ENCODE measurements at places on chromosomes 11 and 22.

- DNase-seq, result no peak
These were observed 682.5 kb upstream of the CCDC179 start for GRCh38 chr11:23542816-23543215.

GRCh38 chr22:43080616-43081015 is 8.6 kb downstream of the TTLL1 start:
- no peak for DNase-seq

DNA sequence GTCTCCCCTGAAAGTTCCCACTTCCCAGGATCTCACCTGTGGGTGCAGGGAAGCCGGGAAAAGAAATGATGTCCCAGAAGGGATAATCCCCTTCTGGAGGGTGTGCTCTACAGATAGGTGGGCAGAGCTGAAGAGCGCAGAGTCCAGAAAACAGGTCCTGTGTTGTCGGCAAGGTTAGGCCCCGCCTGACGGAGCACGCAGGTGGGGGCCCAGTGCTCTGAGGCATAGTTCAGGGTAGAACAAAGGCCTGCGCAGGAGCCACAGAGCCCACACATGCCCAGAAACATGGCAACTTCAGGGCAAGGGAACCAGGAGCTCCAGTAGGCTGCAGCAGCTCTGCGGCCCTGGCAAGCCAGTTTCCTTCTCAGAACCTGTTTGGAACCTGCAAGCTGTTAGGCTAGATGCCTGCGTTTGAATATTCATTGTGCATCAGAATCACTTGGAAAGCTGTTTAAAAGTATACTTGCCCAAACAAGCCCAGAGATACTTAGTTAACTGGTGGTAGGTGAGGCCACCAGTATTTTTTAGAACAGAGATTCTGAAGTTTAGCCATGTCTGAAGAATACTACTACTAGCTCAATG is 386.6 kb downstream of the BUD13 start:
- no peak for DNase-seq

- DNase-seq, result no peak
These were observed 9.0 kb upstream of the DLAT start for GRCh38 chr11:112016088-112016764.

DNA sequence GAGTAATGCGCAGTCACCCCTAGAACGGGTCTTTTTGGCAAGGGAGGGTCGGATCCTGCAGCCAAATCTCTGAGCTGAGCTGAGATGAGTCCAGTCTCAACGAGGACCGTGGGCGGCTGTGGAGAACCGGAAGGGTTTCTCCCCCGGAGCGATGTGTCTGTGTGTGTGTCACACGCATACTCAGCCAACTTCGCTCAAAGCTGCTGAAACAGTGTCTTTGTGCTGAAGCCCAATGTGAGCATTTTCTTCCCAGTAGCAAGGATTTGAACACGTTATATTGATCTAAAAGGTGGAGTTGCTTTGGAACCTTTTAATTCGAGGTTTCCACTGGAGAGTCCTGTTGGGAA is 1.4 kb upstream of the CELSR1 start:
- DNase-seq, result no peak

DNA sequence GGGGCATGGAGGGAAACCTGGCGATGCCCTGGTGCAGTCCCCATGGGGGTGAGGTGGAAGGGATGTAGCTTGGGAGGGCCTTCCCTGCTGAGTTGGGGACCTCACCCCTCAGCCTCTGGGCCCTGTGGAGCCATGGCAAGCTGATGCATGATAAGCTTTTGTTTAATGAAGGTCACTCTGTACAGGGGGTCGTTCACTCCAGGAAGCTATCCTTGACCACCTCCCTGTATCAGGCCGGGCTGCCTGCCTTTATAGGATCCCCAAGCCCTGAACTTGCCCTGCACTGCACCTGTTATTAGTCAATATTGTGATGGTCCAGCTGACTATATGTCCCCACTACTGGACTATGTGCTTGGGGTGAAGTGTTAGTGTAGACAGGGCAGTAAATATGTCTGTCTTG is 49.7 kb upstream of the MYEOV start:
- no peak for DNase-seq

- DNase-seq, result no peak
These were observed 53.1 kb downstream of the GALNT18 start for GRCh38 chr11:11568651-11569229.

DNA sequence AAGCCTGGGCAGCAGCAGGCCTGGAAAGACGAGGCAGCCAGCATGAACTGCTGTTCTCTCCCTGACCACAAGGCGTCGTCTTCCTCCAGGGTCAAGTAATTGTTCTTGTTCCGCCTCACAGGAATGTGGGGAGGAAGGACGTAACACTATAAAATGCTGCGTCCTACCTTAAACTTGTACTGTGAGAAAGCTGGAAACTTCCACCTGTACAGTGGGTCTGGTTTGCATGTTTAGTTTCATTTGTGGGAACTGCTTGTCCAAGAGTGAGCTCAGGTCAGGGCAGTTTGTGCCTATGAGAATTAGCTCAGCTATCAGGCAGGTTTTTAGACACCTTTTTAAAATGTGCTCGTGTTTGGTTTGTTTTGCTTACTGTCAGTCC is 55.2 kb downstream of the PANX1 start:
- DNase-seq, result no peak
